Stimulated activated naive CD4-positive, alpha-beta T cell (primary cell): ENCODE measurements at places on chromosomes 13 and 19.
A peak's percentile ranks its signal among the peaks of the same experiment; 100 is the strongest.

DNA sequence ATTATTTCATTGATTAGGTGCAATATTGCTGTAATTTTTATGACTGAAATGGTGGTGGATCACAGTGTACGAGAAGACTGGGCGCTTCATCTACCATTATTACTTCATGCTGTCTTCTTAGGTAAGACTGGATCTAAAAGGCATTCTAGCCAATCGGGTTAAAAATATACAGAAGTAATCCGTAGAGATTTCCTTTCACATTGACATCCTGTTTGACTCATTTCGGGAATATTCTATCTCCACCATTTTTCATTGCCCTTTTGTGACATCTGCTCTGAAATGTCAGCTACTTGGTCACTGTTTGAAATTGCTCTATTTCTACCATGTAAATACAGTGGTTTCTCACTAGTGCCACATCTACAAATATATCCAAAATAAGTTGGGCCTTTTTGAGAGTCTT, 90.2 kb downstream of the ZAR1L start:
- no peak for DNase-seq

- DNase-seq, result peak; percentile 34
Observed at GRCh38 chr13:31160857-31161556, 697 bp downstream of the HSPH1 start.

DNA sequence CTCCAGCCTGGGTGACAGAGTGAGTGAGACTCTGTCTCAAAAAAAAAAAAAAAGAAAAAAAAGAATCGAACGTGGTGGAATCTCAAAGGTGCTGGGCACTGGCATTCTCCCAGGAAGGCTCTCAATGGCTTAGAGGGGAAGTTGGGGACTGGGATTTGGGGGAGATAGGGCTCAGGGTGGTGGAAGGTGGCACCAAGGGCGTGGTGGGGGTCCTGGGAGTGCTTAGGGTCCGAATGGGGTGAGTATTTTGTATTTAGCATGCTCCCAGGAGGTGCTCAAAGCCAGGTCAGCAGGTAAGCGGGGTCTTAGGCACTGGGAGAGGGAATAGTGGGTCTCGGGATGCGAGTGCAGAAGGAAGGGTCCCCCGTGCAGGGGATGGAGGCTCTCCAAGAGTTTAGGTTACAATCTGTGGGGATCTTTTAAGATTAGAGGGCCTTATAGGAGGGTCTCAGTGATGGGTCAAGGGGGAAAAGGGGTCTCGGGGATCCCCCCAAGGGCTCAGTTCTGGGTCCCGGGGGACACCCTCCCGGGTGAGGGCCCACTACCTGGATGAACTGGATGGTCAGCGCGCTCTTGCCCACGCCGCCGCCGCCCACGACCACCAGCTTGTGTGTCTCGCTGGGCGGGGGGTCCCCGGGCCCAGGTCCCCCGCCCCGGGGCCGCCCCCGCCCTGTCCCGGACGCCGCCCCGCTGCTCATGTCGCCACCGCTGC, 386 bp downstream of the RRAS start:
- DNase-seq, result peak; percentile 38

DNA sequence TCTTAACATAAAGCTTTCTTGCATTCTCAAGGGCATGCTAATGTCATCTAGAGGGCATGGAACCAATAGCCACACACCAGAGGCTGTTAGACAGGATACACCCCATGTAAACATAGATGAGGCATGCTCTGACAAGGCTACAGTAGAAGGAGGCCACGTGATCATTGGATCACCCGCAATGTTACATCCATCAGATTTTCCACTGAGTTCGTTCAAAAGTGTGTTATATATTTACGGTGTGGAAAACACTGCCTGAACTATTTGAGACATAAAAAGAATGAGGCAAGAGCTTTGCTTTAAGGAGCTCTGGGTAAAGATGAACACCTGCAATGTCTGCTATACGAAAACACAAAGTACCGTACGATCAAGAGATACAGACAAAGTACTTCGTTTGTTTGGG, 817.5 kb upstream of the SLC10A2 start:
- DNase-seq, result no peak

GRCh38 chr13:96617528-96617927, 376.7 kb downstream of the OXGR1 start:
- DNase-seq, result no peak

GRCh38 chr19:10006335-10006708, 4.0 kb downstream of the COL5A3 start:
- DNase-seq, result no peak

DNA sequence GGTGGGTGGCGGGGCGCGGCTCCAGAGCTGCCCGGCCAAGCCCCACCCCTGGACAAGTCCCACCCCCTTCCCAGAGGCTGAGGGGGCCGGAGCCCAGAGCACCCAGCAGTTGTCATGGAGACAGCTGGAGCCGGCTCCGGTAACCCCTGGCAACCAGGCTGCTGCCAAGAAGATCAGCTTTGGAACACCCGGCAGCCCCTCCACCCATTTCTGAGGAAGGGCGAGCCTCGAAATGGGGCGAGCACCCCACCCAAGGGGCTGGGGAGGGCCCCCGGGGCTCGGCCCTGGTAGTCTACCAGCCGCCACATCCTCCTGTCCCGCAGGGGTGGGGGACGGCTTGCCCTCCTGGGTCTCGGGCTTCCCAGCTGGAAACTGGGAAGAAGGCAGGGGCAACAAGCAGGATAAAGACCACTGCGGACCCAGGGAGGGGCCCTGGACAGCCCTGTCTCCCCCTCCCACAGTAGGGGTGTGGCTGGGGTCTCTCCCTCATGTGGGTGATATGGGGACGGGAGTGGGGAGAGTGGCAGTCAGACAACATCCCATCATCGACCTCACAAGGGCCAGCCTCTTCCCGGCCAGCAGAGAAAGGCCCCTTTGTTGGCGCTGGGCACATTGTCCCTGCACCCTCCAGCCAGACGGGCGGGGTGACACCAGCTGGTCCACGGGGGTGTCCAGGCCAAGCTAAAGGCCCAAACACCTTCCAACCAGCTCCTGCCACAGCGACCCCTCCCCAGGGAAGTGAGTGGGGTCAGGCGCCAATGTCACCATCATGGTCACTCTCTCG, 1.5 kb downstream of the CERS1 start:
- DNase-seq, result no peak
